HL-60 (cell line): ENCODE measurements at places on chromosomes 7 and 10.

DNA sequence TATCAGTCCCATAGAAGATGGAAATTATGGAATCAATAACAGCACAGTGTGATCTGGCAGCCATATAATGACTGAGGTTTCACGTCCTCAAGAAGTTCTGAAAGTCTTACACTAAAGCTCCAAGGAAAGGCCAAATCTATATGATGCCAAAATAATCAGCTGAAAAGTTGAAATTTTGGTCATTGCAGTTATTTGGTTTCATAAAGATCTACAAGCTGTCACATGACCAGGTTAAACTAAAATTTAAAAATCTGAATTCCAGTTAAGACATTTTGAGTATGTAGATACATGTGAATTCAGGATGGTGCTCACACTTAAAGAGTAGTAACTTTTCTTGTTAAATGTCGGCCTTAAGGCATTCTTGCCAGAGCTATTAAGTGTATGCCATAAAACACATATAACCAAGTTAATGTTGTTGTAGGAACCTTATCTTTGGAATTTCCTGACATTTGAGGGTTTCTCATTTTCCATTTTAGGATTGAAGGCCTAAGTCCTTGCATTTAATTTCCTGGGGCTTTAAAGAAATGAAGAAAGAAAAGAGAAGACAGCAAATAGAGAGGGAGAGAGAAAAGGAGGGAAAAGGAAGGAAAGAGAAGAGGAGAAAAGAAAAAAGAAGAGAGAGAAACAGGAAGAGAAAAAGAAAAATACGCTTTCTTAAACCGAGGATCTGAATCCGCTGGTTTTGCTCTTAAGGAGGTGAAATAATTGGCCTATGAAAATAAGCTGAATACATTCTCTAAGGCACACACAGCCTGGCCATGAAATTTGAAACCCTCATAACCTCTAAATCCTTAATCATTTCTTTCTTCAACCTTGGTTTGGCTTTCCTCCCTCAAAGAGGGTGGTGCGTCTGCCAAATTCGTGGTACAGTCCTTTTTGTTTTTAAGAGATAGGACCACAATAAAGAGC, 43.8 kb downstream of the DENND2A start:
- no peak for DNase-seq

GRCh38 chr10:98638920-98639319, 192.2 kb upstream of the HPS1 start:
- DNase-seq = no peak

DNA sequence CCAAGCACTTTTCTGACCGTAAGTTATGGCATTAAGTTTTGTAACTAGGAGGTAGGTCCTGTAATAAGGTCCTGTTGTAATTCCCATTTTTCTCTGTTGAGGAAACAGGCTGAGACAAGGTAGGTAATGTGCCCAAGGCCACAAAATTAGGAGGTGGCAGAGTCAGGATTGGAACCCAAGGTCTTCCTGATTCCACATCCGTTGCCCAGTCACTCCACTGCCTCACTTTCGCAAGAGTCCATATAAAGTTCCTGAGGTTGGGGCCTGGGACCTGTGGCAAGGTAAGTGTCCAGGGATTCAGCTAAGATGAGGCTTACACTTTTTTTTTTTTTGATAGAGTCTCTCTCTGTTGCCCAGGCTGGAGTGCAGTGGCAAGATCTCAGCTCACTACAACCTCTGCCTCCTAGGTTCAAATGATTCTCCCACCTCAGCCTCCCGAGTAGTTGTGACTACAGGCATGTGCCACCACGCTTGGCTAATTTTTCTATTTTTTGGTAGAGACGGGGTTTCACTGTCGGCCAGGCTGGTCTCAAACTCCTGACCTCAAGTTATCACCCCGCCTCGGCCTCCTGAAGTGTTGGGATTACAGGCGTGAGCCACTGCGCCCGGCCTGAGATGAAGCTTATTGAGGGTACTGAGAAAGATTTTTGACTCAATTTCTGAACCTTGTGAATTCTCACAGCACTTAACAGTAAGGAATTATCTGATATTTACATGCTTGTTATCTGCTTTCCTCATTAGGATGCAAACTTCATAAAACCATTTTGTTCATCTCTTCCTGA, 20.3 kb upstream of the GNA12 start:
- no peak for DNase-seq

- DNase-seq = peak; percentile 45
Measured at GRCh38 chr7:73865738-73866445, 4.9 kb downstream of the TMEM270 start.

- DNase-seq = no peak
Measured at GRCh38 chr10:33066558-33067236, 108.7 kb upstream of the ITGB1 start.

GRCh38 chr7:120229084-120229483, 43.9 kb upstream of the KCND2 start:
- no peak for DNase-seq

DNA sequence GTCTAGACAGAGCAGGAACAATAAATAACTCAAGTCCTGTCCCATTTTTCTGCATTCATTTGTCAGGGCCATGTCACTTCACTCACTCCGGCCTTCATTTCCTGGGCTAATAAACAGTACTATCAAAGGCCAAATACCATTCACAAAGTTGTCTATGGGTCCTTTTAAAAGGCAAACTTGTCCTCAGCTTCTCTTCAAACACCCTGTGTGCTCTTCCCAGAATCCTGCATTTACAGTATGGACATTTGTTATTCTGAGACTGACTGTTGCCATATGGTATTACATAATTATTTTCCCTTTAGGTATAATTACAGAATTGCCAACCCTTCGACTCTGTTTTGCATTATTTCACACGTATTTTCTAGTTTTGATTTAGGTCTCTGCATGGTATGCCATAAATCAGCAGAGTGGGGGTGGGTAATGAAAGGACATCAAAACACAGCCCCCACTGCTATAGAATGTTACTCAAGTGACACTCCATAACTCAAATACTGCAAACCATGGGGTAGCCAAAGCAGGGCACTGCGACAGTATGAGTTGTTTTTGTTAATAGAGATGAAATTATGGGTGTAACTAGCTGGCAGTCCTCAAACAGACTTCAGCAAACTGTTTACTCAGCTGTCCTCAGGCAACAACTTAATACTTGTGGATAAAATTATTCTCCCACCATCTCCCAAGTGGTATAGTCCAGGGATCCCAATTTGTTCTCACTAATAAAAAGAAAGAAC, 183.7 kb downstream of the TRIL start:
- no peak for DNase-seq

DNA sequence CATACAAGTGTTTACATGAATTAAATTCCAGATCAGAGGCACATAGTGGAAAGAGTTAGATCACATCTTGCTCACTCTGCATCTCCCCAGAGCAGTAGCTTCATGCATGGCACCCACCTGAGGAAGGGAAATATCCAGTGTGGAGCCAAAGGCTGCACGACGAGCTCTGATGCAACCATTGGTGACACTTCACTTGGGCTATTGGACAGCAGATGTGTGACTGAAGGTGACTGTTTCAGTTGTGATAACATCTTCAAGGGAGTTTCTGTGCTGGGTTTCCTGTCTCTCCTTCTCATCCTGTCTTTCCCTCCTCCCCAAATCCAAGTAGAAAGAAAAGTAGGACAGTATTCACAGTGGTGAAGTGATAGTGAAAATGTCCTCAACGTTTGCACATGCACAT, 115.0 kb downstream of the TAF3 start:
- no peak for DNase-seq

- DNase-seq = no peak
Measured at GRCh38 chr10:31138026-31138553, 106.4 kb upstream of the ZNF438 start.

GRCh38 chr7:150406567-150407421, 27.7 kb downstream of the ZNF775 start:
- no peak for DNase-seq

DNA sequence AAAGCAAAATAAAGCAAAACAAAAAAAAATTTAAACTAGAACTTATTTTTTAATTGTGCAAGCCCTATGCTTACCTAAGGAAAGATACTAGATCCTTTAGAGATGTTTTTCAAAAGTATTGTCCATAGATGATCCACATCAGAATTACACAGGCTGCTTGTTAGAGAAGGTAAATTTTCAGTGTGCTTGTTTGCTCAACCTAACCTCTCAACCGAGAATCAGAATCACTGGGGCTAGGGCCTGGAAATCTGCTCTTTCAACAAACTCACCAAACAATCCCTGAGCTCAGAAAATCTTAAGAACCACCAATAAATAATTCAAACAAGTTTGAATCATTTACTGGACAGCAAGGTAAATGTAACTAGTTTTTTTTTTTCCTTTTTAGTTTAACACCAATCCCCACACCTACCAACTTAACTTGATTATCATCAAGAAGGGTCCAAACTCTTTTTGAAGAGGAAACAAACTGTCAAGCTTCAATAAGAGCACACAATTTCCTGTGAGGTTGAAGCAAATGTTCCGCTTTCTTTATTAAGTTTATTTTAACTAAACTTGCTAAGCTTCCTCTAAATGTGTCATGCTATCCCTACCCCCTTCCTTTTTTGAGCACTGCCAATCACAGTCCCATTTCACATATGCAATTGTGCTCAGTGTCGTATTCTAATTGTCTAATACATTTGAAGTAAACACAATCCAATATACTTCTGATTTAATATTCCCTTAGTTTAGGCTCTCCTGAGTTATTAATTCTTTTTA, 7.4 kb upstream of the TSPAN33 start:
- no peak for DNase-seq

GRCh38 chr10:97127509-97127908, 58.2 kb downstream of the SLIT1 start:
- no peak for DNase-seq

DNA sequence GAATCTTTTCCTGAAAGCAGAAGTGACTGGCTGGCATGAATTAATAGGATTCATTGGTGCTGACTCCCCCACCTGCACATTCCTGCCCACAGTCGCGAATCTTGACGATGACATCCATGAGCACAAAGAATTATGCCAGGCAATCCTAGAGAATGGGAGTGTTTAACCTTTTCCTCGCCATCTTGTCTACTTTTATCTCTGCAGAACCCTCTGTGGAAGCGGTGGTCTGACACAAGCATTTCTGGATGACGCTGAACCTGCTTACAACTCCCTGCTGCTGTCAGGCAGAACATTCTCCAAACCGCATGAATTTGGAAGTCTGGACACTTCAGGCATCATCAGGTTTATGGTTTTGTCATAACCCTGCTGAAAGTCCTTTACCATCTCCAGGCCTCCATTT, 36.5 kb downstream of the KLF6 start:
- DNase-seq = no peak

GRCh38 chr10:23368816-23369640, 24.4 kb upstream of the C10orf67 start:
- no peak for DNase-seq

DNA sequence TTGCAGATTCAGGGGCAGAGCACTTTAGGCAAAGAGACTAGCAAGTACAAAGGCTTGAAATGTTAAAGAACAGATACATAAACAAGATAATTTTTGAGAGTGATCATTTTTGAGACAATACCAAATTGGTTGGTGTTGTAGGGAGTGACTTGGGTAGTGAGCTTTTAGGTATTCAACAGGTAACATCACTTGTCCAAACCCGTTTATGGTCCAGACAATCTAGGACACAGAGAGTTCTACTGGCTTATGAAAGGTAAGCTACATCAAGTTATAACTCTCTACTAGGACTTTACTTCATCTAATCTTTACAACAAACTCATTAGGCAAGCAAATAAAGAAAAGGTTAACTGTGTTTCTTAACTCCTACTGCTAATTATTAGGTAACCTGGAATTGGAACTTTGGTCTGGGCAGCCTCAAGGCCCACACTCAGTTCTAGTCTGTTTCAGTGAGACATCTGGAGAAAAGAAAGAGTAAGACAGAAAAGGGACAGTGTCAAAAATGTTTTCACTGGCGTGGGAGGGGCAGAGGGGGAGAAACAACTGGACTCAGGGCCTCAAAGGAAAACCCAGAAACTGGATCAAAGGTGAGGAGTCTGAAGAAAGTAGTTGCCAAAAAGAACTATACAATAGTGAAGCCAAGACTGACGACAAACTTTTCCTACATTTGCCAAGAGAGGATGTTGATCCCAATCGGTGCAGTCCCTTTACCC, 39.2 kb downstream of the GNAT3 start:
- no peak for DNase-seq

DNA sequence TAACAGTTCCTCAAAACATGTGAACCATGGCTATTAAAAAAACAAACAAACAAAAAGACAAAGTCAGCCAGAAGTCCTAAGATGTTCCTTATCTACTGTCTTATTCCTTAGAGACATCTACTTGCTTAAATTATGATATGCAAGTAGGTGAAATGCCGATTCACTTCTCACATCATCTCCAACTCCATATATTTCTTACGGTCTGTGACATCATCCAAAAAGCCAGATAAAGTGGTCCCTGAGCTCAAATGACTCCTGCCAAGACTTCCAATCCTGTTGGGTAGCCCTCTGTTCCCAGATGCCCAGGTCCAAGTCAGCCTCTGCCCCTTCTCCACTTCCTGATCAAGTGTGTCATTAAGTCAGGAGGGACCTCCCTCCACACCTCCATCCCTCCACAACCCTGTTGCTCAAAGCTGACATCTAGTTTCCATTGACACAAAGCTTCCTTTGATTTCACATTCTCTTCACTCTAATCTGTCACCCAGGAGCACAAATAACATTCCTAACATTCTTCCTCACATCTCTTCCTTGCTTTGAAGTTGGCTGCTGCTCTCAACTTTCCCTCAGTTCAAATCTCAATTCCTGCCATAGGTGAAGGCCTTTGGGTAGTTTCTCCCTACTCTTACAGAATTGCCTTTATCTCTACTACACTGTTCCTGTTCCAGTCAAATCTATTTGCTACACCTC, 56.1 kb upstream of the PDLIM1 start:
- DNase-seq = no peak

GRCh38 chr10:76388321-76389023, 957.0 kb downstream of the LRMDA start:
- no peak for DNase-seq

DNA sequence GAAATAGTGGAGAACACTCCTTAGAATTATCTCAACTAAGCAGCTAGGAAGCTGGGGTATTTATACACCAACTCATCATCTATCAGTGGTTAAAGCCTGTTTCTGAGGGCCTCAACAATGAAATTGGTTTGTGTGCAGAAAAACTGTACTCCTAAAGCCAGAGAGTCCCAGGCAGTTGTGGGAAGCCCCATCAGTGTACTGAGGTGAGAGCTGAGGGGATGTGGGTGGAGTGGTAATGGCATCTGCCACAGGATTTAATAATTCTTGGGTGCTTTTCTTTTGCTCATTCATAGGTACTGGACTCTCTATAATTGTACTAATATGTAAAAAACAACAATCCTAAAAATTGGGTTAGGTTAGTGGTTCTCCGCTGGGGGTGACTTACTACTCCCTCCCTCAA, 267.5 kb downstream of the PTEN start:
- DNase-seq = no peak

- DNase-seq = no peak
Measured at GRCh38 chr7:141513720-141514119, 37.5 kb upstream of the AGK start.

DNA sequence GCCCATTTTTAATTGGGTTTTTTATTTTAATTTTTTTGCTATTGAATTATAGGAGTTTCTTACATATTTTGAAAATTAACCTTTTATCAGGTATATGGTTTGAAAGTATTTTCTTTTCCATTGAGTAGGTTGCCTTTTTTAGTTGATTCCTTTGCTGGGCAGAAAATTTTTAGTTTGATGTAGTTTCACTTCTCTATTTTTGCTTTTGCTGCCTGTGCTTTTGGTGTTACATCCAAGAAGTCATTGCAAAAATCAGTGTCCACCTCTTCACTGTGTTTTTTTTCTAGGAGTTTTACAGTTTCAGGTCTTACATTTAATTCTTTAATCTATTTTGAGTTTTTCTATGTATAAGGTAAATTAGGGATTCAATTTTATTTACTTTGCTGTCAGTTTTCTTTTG, 129.8 kb upstream of the FERD3L start:
- DNase-seq = no peak

GRCh38 chr10:119335671-119336353, 128.4 kb downstream of the GRK5 start:
- DNase-seq = no peak
